OCI-M1 (cell line): ENCODE measurements at places on chromosomes 1 and 21.

- peak; percentile 30 for DNase-seq
Measured at GRCh38 chr21:15928686-15929425, 199.1 kb downstream of the USP25 start.

DNA sequence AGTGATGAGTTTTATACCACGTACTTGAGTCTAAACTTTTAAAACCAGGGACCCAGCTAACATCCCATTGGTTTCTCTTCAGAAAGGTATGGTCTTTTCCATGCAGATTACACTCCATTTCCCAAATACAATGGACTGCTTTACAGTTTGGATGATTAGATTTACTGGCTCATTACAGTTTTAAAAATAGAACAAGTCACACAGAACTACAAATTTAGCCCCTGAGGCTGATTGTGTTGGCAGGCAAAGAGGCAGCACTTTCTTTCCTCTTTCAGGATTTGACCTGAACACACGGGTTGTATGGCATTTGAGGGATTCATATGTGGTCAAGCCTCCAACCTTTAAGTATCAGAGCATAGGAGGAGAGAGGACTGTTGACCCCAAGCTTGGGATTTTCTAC is 21.8 kb upstream of the VTCN1 start:
- no peak for DNase-seq

DNA sequence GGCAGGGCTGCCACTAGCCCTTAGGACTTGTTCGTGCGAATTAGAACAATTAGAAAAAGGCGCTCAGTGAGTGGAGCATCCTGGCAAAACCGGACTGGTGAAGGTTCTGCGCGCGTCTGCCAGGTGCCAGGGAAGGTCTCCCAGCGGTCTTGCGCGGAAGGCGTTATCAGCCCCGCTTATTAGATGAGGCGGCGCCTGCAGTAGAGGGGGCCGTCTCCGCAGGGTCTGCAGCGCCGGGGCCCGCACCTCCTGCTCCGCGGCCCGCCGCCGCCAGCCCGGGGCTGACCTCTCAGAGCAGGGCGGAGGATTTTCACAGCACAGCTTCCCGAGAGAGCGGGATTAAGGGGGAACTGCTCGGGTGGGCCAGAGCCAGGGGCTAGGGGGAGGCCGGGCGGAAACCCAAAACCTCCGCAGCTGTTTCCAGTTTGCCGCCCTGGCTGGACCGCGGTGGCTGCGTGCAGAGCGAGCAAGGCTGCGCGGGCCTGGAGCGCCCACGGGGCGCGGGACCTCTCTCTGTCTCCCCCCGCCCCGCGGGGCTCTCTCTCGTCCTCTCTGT is 155.2 kb downstream of the FOXD2 start:
- DNase-seq, result no peak

DNA sequence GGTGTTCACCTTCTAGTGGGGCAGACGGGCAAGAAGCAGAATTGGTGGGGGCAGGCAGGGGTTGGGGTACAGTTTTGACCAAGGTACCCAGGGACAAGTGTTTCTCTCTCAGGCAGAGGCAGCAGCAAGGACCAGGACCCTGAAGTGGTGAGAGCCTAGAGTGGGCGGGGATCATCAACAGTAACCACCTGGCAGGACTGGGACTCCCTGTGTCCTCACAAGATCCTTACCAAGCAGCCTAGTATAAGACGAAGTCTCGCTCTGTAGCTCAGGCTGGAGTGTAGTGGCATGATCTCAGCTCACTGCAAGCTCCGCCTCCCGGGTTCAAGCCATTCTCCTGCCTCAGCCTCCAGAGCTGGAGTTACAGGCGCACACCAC is 3.2 kb upstream of the NADK start:
- no peak for DNase-seq

GRCh38 chr1:113935970-113936369 is 6.8 kb downstream of the HIPK1 start:
- no peak for DNase-seq
